ENCODE measurements at places on chromosomes 4 and X.

GRCh38 chr4:122218762-122219161 is 66.6 kb downstream of the BLTP1 start:
- DNase-seq = no peak

DNA sequence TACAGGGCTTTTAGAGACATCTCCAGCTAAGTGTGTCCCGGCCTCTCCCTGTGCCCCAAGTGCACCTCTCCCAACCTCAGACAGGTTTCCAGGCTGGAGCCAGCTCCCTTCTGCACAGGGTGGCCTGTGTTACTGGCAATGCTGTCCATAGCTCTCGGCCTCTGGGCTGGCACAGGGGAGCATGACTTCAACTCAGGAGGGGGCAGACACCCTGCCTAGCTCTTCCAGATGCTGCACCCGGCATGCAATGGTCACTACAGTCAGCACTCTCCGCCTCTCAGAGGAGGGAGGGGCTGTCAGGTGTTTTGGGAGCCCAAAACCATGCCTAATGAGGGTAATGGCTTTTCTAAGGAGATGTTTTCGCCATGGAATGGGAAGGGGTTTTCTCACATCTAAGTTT is 2.4 kb upstream of the IRAK1 start:
- DNase-seq = no peak

DNA sequence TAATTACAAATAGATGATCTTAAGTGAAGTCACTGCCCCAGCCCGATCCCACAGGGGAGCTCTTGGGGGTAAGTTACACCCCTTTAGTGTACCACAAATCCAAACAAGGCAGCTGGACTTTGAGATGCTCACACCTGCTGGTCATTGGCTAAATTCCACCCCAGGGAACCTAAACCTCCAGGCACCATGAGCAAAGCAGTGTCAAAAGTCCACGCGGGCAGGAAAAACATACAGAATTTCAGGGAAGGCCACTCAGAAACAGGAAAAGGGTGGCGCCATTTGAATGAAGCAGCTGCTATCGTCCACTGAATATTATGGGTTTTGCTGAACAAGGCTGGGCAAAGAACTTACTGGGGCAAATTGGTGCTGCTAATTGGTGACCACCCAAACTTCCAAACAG is 30.9 kb downstream of the SUPT20HL1 start:
- DNase-seq = no peak

- DNase-seq = no peak
Measured at GRCh38 chrX:111560801-111561200, 49.4 kb downstream of the SERTM2 start.

- DNase-seq = no peak
Measured at GRCh38 chrX:17608888-17609287, 128.4 kb upstream of the SCML1 start.

DNA sequence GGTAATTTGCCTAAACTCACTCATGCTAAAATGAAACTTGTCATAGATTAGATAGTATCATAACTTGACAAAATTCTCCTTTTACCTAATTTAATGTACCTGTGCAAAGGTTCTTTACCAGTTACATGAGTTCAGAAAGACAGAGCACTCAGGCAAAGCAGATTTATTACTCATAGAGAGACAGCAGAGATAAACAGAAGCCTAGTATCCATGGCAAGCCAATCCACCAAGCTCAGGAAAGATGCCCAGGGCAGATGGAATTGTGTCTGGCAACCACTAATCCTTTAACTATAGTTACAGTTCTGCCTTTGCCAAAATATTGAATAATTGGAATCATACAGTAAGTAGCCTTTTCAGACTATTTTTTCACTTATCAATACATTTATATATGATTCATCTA is 826.2 kb downstream of the TECRL start:
- DNase-seq = no peak

- DNase-seq = no peak
Measured at GRCh38 chr4:65021737-65022136, 612.5 kb upstream of the TECRL start.

DNA sequence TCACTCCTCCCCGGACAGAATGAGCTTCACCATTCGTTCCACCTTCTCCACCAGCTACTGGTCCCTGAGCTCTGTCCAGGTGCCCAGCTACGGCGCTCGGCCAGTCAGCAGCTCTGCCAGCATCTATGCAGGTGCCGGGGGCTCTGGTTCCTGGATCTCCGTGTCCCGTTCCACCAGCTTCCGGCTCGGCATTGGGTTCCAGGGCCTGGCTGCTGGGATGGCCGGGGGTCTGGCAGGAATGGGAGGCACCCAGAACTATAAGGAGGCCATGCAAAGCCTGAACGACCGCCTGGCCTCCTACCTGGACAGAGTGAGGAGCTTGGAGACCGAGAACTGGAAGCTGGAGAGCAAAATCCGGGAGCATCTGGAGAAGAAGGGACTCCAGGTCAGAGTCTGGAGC is 36.4 kb upstream of the N4BP2 start:
- DNase-seq = no peak

DNA sequence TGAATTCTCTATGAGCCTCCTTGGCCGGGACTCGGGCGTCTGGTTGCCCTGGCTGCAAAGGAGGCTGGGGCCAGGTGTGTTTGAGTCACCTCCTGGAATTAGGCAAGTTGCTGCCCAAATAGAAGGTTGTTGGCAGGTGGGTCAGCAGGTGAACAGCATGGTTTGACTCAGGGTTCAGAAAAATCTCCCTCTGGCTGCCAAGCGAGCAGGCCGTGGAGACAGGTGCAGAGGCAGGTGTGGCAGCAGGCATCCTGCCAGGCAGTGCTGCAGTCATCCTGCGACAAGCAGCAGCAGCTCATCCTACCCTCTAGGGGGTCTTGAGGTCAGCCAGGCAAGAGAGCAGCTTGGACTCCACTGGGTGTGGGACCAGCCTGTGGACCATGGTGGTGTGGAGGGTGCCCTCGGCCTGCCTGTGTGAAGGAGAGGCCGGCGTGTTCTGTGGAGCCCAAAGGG is 8.2 kb downstream of the MSANTD1 start:
- no peak for DNase-seq

- no peak for DNase-seq
Measured at GRCh38 chrX:139875841-139876240, 57.0 kb downstream of the ATP11C start.

DNA sequence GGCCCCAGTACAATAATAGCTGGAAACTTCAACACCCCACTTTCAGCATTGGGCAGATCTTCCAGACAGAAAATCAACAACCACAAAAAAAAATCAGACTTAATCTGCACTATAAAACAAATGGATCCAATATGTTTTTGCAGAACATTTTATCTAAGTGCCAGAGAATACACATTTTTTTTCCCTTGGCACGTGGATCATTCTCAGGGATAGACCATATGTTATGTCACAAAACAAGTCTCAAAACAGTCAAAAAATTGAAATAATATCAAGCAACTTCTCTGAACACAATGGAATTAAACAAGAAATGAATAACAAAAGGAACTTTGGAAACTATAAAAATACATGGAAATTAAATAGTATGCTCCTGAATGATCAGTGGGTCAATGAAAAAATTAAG is 576.3 kb downstream of the PCDH19 start:
- DNase-seq = no peak

DNA sequence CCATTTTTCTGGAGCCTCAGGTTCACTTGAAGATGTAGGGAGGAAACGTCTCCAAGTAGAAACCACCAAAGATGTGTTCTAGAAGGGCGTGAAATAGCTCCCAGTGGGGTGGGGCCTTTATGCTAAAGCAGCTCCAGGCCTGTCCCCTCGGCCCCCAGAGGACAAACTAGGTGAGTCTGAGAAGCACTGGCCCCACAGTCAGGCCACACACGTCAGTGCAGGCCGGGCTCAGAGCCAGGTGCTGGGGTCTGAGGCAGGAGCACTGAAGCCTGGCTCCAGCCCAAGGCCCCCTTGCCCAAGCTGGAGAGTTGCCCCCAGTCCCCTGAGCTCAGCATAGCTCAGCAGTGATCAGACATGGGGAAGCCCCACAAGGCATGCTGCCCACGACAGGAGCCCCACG is 95.4 kb upstream of the PSAPL1 start:
- DNase-seq = no peak

DNA sequence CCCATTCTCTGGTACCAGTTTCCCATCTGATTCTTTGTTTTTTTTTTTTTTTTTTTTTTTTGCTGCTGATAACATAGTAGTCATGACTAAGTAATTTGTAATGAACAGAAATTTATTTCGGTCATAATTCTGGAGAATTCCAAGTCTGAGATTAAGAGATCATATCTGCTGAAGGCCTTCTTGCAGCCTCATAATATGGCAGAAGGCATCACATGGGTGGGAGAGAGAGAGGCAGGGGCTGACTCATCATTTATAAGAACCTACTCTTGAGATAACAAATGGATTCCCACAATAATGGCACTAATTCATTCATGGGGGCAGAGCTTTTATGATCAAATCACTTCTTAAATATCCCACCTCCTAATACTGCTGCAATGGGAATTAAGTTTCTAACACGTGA is 1034.3 kb downstream of the STIM2 start:
- DNase-seq = no peak

DNA sequence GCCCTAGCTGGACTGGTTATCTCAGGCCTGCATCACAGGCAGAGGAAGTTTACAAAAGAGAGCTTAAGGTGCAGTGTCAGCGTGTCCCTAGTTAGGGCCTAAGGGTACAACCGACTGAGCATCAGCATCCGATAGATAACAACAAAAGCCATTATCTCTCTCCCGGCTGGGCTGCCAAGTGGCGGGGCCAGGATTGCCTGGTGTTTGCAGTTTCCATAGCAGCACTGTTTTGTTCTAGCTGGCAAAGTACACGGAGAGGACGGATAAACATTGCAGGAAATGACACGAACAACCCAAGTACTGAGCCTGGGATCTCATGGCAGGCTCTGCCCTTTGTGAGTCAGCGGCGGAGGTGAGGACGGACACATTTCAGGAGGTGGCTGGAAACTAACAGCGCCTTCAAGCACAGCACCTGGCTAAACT is 104.7 kb upstream of the NOCT start:
- no peak for DNase-seq

GRCh38 chr4:101791182-101791558 is 640 bp downstream of the BANK1 start:
- no peak for DNase-seq

DNA sequence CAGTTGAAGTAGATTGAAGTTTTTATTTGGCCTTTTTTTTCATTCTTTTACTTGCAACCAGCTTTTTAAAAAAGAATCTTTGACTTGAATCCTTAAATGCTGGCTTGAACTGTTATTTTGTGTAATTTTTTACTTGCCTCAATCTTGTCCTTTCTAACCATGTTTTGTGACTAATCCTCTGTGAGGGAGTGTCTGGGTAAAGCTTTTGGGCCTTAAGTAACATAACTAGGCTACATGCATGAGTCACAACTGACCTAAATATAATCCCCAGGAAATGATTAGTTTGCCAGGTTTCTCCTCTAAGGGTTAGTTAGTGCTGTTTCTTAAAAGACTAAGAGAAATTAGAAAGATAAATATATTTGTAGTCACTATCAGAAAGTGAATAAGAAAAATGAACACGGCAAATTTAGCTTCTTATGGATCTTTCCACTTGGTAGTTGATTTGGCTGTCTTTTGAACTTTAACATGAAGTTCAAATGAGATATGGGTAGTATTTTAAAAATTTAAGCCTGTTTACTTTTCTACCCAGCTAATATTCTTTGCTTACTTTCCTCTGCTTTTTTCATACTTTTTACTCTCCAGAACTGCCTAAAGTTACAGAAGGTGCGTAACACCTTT is 13.0 kb downstream of the EXOC1 start:
- DNase-seq = no peak

DNA sequence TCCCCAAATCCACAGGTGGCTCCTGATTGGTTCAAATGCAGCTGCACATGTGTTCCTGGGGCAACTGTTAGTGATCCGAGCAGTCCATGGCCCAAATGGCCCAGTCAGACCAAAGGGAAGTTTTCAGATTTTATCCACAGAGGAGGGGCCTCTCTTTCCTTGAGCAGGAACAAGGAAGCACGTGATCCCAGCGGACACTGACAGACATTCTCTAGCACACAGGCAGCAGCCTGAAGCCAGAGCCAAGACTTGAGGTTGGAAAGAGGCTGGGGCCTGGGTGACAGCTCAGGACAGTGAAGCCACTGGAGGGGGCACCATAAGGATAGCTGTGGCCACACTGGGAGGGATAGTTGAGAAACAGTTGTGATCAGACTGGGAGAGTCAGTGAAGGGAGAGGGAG is 3.5 kb upstream of the ZFP92 start:
- DNase-seq = no peak

DNA sequence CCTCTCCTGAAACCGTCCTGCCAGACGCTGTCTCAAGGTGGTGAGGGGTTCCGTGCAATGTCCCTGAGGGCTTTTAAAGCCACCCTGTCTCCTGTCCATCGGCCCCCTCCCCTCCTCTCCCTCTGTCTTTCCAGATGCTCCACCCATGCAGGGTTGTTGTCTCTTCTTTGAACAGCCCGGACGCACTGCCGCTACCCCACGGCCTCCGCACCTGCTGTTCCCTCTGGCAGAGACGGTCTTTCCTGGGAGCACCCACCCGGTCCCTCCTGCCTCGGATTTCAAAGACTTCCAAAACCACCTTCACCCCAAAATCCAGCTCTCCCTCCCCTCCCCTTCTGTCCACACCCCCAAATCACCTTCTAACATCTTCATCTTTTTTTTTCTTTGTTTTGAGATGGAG is 4.1 kb upstream of the ASMT start:
- DNase-seq = no peak

DNA sequence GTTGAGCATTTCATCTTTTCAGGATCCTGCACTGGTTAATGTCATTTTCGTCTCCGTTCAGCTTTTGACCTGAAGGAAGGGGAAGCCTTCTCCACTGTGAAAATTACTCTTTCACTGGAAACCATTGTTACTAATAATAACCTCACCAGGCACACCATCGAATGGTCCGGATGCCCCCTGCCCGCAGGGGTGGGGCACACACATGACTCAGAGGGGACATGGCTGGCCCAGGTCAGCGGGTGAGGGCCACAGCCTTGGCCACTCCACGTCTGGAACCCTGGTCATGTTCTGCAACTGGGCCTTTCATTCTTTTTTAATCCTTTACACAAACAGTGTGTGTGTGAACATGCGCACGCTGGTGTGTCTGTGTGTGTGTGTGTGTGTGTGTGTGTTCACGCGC is 191.8 kb downstream of the BCOR start:
- no peak for DNase-seq

GRCh38 chr4:80229128-80229527 is 31.8 kb downstream of the PRDM8 start:
- no peak for DNase-seq

DNA sequence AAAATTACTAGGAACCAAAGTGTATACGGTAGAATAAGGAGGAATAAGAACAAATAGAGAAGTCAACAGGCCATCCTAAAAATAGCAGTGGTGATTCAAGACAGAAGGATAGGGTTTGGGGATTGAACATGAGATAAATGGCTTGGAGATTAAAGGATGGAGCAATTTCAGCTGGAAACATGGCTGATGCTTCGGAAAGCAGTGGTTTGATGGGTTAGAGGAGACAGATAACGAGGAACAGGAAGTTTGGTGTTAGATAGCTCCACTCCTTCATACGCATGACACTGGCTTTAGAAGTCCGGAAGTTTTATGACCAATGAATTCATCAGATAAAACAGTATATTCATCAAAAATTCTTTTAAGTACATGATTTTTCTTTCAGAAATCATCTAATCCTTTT is 70.8 kb upstream of the GALNTL6 start:
- DNase-seq = no peak
